ENCODE measurements at places on chromosomes 13 and 19.

- DNase-seq: no peak
These were observed 763.1 kb upstream of the SLITRK1 start for GRCh38 chr13:84645196-84646012.

GRCh38 chr19:54024660-54025059 lies 33.2 kb downstream of the CACNG6 start:
- DNase-seq: no peak

- DNase-seq: peak; percentile 12
These were observed 34.4 kb upstream of the NANOS3 start for GRCh38 chr19:13842291-13843103.

GRCh38 chr19:50878851-50879250 lies 5.6 kb downstream of the KLK2 start:
- no peak for DNase-seq

DNA sequence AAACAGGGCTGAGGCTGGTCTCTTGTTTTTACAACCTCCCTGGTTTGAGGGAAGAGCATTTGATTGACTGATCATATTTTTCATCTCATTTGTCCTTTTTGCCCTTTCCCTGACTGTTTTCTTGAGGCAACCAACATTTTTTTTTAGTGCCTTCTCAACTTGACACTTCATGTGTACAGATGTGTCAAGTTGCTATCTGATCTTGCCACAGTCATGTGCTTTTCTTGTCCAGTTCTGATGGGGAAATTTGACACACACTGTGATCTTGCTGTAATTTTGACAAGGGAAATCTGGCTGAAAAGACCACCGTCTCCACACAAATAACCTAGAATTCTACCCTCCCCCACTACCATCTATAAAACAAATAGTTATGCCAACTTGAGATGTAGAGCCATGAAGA lies 329.6 kb downstream of the KCTD12 start:
- DNase-seq: no peak

- no peak for DNase-seq
These were observed 965.6 kb downstream of the EFNB2 start for GRCh38 chr13:105569816-105570215.

- DNase-seq: no peak
These were observed 18.7 kb downstream of the MLLT1 start for GRCh38 chr19:6260912-6261650.

DNA sequence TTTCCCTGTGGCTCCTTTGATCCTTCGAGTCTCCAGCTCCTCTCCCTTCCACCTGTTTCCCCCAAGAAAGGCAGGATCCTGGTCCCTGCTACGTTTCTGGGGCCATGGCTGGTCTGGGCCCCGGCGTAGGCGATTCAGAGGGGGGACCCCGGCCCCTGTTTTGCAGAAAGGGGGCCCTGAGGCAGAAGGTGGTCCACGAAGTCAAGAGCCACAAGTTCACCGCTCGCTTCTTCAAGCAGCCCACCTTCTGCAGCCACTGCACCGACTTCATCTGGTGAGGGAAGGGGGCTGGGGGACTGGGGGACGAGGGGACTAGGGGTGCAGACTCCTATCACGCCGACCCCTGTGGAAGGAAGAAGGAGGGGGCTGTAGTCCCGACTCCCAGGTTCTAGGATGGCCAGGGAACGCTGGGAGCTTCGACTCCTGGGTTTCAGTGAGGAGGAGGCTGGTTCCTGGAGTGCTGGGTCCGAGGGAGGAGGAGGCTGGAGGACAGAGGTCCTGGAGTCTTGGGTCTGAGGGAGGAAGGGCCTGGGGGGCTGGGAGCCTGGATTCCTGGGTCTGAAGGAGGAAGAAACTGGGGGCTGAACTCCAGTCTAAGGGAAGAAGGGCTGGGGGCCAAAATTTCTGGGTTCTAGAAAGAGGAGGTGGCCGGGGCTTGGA lies 524 bp downstream of the PRKCG start:
- no peak for DNase-seq

DNA sequence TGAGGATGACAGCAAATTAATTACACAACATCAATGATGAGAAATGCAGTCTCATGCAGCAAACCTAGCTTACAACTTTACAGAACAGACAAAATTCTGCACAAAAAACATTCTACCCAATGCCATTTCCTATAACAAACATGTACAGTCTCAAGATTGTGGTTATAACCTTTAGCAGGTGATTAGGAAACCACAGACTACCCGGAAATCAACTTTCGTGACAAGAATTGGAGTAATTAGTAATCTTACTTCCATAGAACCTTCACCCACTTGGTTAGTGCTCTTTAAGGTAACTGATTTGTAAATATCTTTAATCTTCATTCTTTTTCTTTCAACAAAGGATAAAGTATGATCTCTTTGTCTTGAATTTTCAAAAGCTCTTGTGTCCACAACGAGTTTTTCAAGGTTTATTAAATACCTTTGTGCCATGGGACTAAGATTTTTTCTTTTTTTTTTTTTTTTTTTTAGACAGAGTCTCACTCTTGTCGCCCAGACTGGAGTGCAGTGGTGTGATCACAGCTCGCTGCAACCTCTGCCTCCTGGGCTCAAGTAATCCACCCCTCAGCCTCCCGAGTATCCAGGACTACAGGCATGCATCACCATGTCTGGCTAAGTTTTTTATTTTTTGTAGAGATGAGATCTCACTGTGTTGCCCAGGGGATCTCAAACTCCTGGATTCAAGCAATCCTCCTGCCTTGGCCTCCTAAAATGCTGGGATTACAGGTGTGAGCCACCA lies 78.8 kb downstream of the MAP4K1 start:
- DNase-seq: no peak

GRCh38 chr19:15091918-15092753 lies 10.1 kb downstream of the OR1I1 start:
- no peak for DNase-seq

DNA sequence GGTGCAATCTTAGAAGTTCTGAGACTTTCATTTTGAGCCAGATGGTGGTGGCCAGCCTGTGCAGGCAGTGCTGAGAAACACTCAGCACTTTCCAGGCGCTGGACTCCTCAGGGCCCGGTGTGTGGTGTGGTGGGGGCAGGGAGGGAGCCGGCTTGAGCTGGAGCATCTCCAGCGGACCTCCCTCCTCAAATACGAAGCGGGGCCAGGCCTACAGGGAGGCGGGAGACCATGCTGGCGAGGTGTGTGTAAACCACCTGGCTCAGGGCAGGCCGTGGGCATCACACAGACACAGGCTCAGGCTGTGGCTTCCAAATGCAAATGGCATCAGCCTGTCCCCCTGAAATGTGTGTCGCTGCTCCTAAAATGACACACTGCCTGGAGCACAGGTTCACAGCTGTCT lies 33.3 kb upstream of the RANBP3 start:
- DNase-seq: no peak

DNA sequence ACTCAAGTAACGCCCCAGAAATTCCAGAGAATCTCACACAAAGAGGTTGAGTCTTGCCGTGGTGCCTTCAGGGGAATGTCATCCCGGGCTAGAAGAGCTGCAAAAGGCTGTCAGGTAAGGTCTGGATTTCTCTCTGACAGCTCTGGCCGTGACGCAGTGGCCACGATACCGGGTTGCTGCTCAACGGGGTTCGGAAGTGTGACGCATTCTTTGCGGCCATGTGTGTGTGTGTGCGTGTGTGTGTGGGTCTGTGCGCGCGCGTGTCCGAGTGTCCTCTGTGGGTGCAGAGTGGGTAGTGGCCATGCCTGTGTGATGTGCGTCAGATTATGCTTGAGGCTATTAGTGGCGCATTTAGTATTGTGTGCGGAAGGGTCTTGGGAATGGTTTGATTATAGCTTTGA lies 306 bp downstream of the ZNF540 start:
- peak; percentile 76 for DNase-seq

DNA sequence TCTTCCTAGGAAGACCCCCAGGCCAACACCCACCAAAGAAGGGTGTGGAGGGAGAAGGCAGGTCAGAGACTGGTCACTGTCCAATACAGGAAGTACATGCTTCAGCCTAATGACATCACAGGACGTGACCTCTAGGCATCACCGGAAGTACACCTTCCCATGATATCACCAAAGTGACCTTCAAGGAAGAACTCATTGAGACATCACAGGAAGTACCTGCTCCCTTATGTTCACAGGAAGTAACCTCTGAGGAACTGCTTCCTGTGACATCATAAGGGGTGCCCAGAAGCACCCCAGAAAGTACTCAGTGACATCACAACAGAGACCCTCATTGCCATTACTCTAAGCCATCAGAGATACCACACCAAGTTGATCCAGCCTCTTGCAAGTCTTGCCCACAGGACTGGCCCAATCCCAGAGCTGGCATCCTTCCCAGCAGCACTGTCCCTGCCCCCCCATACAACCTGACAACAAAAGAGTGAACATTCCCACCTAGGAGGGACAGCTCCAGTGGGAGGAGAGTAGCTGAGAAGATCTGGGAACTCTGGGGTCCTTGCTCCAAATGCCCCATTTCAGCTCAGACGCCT lies 24.2 kb upstream of the NANOS2 start:
- DNase-seq: no peak

DNA sequence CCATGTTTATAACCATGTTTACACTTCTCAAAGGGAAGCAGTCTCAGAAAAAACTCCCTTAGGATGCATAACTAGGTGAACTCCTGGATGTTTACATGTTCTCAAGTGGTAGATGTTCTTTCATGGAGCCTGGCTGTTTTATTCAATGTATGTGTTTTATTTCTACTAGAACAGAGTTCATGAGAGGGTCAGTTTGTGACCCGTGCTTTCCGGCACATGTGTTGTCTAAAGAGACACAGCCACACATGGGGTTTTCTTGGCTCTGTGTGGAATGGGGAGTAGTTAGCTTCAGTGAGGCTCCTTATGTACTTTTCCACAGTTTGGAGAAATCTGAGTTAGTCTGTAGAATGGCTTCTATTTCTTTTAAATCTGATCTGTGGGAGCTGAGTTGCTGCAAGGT lies 60.9 kb downstream of the ATP8A2 start:
- no peak for DNase-seq

DNA sequence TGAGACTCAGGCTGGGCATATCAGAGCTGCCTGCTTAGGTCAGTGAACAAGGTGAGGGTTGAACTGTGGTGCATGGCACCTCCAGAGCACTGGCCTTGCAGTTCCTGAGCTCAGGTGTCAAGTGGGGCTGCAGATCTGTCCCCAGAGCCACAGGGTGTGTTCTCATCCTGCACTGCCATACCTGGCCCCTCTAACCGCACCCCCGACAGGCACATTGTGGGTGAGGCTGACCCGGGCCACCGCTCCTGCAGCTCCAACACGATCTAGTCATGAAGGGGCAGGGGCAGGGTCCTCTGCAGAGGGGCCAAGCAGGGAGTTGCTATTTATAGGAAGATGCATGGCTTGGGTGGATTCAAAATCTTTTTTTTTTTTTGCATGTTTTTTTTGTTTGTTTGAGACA lies 16.7 kb upstream of the CRTC1 start:
- no peak for DNase-seq

- DNase-seq: no peak
These were observed 10.4 kb downstream of the CLASRP start for GRCh38 chr19:45049073-45049736.

- DNase-seq: no peak
These were observed 18.8 kb downstream of the FLT1 start for GRCh38 chr13:28475916-28476725.

GRCh38 chr13:43244481-43244880 lies 221.1 kb downstream of the DNAJC15 start:
- DNase-seq: no peak
